ENCODE measurements at places on chromosomes 11 and 22.

- no peak for DNase-seq
Observed at GRCh38 chr11:92857407-92857806, 112.0 kb upstream of the MTNR1B start.

GRCh38 chr11:122305426-122306320, 189.7 kb upstream of the BLID start:
- no peak for DNase-seq

DNA sequence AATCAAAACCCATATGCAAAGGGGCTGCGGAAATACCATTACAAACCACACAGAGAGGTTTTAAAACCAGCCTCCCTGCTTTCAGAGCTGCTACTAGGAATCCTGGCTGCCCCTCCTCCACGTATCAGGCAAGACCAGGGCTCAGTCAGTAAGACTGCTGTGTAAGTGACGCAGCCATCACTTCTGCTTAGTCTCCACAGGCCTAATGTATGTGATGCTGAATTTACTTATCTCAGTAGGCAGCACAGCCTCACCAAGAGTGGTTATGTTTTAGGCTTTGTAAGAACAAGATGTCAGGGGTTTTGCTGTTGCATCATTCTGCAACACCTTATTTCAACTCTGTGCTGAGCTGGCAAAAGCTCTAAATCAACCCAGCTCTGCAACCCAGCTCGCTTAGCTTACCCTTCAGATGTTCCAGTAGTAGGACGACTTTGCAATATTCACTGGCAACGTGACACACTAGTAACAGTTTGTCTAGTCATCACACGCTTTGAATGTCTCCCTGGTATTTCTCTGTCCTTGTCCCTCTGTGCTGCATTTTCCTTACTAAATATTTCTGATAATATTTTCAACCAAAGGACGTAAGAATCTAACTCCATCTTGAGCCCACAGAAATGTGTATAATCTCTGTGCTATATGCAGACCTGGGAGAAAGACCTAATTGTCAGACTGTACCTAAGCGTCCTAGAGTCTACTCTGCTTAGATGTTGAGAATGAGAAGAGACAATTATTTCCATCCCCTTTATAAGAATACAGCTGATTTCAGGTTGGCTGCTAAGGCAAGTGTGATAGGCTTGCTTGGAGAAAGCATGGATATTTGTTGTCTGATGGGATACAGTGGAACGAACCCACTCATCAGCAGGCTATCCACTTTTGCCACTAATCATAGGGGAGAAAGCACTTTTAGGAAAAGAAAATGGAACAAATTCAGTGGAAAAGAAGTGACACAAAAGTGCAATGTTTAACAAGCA, 72.2 kb downstream of the LARGE2 start:
- no peak for DNase-seq

DNA sequence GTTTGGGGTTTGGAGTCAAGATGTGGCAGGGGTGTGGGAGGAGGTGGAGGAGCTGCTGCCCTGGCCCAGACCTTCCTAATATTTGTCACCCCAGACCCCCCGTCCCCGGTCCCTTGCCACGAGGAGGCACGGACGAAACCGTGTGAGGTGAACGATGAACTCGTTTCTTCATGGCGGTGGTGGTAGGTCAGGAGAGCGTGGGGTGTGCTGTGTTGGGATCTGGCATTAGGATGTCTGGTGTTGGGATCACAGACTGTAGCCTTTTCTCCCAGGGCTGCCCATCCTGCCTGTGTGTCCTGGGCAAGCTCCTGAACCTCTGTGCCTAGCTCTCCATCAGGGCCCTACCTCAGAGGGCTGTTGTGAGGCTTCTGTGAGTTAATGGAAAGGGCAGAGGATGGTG, 8.4 kb downstream of the MAPK8IP2 start:
- DNase-seq: no peak

DNA sequence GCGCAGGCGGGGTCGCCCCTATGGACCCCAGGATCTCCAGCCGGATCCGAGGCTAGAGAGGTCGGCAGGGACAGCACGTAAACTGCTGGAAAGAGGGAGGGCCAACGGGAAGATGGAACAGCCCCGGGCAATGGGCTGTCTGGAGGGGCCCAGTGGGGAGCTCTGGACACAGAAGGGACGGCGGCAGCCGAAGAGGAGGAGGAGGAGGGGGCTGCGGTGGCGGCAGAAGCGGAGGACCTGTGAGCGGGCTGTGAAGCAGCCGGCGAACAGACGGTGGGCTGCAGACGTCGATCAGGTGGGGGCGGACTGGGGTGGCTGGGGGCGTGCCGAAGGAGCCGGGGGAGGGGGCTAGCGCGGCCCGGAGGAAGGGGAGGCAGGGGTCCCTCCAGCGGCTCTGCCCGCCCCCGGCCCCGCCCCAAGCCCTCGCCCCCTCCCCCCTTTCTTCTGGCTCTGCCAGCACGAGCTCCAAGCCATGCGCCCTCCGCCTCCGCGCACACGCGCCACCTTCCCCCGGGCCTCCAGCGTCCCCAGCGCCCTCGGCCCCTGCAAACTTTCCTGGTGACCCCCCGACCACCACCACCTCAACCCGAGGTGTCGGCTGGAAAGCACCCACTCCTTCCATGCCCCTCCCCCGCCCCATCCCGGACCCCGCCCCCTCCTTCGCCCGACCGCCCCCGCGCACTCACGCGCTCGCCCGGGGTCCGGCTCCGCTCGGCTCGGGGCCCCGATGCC, 432 bp downstream of the TNKS1BP1 start:
- DNase-seq: no peak

DNA sequence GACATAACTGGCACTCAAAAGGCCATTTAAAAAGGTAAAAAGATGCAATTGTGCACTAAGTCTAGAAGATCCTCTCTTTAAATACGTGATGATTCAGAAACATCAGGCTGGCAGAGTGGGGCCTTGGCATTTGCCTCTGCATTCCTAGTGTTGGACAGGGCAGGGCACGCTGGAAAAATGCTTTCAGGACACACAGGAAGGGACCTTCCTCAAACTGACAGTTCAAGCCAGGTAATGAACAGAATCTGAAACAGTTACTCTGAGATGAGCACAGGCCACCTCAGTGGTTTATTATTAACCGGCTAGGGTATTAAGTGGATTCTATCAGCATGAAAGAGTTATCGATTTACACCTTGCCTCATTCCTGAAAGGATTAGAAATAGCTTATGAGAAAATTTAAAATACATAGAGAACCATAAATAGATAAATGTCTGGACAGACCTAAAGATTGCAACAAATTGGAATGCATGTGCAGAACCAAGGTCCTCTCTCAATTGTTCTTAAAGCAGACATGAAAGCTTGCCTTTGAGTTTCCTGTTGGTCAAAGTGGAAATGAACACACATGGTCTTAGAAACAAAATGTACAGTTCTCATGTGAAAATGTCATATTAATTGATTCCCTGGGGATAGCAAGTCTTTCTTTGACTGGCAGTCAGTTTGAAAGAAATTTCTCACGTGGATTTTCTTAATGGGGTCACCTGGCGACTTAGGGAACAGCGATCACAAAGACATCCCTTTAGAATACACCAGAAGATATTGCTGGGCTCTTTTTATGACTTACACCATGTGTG, 21.5 kb upstream of the CSNK2A3 start:
- no peak for DNase-seq

- no peak for DNase-seq
Observed at GRCh38 chr11:67627441-67627811, 2.3 kb downstream of the NUDT8 start.

DNA sequence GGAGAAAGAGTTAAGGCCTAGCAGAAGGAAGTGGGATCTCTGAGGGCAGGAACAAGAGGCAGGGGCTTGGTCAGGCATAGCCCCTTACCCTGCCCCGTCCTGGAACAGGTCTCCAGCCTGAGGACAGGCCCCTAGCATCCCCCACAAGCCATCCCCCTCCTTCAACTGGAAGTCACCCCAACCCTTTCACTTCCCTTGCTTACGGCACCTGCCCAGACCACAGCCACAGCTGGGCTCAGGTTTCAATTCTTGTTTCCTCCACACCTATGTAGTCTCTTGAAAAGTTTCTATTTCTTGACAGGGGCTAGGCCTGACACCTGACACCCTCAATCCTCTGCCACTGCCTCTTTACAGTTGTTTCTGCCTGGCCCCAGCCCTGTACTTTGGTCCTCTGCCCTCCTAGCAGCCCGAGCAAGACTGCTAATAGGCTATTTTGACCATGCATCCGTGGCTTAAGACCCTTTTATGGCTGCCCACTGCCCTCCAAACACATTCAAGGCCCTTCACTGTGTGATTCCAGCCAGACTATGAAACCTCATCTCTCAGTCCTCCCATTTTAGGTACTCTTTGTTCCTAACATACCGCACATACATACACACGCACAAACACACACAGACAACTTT, 10.9 kb upstream of the FCHSD2 start:
- DNase-seq: no peak

- no peak for DNase-seq
Observed at GRCh38 chr22:38257181-38257580, 15.6 kb downstream of the TMEM184B start.

DNA sequence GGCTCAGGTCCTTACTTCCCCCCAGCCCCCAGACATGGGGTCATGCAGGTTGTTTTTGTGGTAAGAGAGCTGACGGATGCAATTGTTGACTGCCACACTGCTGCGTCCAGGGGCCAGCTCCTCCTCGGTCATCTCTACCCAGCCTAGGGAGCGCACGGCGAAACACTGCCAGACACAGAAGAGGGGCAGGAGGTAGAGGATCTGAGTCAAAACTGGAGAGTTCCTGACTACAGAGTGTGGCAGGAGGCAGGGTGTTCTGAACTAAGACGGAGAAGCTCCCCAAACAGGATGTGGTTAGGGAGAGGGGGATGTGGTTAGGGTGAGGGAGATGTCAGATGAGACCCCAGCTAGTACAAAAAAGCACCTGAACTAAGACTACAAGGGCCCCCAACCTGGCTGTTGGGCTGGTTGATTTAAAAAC, 12.3 kb downstream of the SMPD1 start:
- no peak for DNase-seq

DNA sequence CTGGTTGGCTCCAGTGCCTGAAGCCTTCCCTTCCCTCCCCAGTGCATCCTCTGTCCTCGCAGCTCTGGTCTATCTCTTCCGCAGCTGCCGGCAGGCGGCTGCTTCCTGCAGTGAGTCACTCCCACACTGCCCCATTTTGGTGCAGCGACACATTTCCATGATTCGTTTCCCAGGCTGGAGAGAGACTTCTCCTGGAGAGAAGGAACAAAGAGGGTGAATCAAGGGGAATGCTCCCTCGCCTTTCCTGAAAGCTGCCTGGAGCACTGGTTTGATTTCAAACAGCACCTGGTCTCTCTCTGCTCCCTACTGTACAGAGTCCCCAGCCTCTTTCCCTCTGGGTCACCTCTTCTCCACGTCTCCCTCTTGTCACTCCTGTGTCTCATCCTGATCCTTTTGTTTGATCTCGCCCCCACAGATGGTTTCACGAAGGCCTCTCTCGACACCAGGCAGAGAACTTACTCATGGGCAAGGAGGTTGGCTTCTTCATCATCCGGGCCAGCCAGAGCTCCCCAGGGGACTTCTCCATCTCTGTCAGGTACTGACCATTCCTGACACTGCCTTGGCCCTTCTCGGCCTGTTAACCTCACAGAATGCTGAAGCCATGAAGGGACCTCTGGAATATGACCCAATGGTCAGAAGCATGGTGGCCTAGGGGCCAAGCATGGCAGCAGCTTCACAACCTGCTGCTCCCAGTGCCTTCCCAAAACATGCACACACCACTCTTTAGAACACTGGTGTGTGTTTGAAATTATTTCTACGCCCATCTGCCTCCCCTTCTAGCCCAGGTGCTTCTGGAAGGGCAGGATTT, at the start of gene TMA7B:
Gene TMA7B (plus strand): TSS at position 758 of the 808 bp plus-strand sequence. CDS start 3,978 bp downstream, outside the sequence.
- DNase-seq: no peak

- no peak for DNase-seq
Observed at GRCh38 chr22:46672731-46673130, 52.5 kb downstream of the GRAMD4 start.

DNA sequence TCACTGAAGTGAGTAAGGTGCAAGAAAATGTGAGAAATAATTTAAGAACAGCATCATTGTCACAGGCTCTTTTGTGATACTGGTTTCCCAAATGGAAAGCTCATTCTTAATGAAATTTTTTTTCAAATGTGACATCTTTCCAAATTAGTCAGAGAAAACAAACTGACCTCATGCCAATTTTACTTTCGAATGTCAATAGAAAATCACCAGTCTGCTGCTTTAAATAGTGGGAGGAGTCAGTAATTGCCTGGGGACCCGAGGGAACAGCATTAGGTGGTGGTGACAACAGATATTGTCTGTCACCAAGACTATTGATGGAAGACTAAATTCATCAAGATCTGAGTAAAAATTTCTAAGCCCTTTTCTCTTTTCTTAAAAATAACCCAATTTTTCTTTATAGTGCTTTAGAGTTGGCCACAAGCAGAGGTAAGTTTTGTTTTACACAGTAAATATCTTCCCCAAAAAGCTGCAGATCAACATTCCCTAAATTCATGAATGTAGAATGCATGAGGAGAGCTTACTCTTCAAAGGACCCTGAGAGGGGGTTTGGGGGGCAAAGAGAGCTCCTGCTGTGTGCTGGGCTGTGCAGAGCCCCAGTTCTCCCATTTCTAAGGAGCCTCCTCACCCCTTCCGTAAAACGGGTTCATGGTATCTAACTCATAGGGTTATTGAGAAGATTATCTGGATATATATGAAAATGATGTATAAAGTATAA, 95.1 kb downstream of the PIWIL4 start:
- no peak for DNase-seq

GRCh38 chr11:76391021-76391420, 9.9 kb downstream of the GVQW3 start:
- no peak for DNase-seq

- no peak for DNase-seq
Observed at GRCh38 chr11:2529636-2530035, 84.8 kb downstream of the KCNQ1 start.

- no peak for DNase-seq
Observed at GRCh38 chr11:133833898-133834681, 11.2 kb downstream of the SPATA19 start.

DNA sequence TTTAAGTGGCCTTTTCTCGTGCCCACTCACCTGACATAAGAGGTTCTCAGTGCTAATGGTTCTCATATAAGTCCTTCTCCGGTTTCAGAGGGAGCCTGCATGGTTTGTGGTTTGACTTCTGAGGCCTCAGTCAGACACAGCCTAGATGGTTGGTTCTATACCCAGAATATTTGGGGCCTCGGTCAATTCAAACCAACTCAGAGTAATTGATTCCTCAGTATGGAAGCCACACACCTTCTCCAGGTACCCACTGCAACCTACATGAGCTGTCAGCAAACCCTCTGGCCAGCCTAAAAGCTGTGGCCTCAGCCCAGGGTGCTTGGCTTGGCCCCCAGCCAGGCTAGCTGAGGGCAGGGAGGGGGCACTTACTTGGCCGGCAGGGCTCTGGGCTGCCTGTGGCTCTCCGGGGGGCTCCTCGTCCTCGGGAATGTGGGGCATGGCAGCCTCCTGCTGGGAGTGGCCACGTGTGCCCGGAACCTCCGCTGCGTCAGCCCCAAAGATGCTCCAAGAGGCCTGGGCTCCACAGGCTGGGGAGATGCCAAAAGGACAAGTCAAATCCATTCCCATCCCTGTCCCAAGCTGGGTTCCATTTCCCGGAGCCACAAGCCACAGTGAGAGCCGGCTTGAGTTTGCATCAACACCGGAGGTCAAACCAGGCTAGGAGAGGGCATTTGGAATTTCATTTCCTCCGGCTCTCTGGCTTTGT, 41.7 kb downstream of the IRAG1 start:
- no peak for DNase-seq

All from stimulated activated CD4-positive, alpha-beta T cell treated with anti-CD3 and anti-CD28 coated beads, TNF-alpha, amount 100 ng/mL, for 4 hours (primary cell).